ENCODE measurements at places on chromosomes 1 and 21.
A peak's percentile ranks its signal among the peaks of the same experiment; 100 is the strongest.

DNA sequence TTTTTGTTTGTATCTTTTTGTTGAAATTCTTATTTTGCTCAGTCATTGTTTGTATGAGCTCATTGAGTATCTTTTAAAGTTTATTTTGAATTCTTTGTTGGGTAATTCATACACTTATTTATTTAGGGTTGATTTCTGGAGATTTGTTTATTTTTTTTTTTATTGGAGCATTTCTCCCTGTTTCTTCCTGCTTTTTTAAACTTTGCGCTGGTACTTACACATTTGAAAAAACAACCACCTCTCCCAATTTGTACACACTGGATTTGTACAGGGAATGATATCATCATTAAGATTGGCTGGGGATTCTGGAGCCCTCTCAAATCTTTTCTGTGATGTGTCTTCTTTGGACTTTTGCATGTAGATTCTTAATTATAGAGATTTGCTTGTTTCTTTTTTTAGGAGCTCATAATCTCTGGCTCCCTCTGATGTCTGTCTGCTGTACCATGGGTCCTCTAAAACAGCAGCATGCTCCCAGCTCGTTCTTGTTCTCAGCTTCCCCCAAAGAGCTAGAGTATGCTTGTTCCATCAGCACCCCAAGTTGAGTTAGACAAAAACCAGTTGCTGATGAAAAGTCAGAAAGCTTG lies 310.7 kb downstream of the DUSP10 start:
- peak; percentile 69 for DNase-seq

DNA sequence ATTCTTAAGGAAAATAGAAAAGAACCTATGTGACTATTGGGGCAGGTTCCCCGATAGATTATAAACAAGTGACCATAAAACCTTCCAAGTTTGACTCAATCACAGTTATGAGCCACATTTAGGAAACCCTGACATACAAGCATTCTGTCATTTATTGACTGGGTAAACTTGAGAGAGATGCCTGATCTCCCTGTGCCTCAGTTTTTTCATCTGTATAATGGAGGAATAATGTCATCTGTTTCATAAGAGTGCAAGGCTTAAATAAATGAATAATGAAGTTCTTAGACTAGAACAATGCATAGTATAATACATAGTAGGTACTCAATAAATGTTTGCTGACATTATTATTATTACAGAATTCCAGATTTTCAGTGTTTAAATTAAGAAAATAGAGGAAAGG lies 18.9 kb upstream of the EEIG2 start:
- DNase-seq, result no peak

DNA sequence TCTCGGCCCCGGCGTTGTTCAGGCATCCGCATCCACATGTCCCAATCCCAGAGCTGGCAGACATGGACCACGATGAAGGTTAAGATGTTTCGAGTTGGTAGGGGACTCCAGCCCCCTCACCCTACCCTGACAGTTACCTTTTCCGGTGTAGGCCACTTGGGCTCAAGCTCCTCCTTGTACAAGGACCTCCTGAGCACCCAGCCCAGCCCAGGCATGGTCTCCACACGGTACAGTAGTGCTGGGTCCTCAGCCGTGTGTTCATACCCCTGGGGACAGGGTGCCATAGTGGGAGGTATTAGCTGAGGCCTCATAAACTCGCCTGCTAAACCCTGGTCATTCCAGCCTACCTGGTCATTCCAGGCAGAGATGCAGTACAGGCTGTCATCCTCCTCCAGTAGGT lies 6.1 kb downstream of the POMGNT1 start:
- no peak for DNase-seq

DNA sequence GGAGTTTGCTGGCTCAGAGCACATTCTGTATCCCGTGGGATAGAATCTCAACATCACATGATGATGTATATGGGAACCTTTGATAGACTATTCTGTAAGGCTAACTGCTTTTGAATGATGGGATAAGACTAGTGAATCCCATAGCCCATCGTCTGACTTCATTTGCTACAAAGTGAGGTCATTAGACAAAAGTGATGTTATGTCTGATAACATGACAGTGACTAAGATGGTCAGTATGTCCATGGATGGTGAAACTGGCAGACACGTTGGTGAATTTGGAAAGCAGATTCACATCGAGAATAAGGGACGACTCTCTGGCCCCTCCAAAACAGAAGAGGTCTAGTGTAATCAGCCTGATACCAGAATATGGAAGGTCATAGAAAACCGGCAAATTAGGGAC lies 108.4 kb downstream of the HHAT start:
- no peak for DNase-seq

DNA sequence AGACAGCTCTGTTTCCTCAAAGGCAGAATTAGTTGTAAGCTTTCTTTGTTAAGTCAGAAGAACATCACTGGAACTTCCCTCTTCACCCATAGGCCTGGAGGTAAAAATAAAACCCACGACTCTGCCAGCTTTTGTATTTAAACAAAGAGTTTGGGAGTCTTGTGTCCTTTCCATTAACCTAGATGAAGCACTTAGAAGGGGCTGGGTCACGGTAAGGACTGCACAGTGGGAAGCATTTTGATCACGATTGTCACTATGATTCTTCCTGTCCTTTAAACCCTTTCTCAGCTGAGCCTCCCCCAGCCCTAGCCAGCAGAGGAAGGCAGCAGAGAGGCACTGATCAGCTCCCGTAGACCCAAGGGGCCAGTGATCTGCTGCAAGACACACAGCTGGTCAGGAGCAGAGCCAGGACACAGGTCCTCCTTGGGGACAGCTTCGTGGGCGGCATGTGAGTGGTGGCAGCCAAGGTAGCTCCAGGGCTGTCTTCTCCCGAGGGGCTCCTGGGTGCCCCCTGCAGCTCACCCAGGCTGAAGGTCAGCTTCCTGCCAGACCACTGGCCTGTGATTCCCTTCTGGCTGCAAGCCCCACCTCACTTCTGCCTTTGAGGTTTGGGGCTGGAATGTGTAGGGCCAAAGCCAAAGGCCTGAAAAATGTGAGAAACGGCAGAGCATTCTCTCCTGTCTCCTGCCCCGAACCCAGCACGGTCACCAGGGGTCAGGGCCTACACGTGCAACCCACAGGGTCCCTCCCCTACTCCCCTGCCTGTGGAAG lies 4.0 kb upstream of the LAPTM5 start:
- no peak for DNase-seq

GRCh38 chr1:239250353-239251035 lies 135.9 kb upstream of the CHRM3 start:
- no peak for DNase-seq

GRCh38 chr1:67830928-67831830 lies 2.1 kb downstream of the GNG12 start:
- no peak for DNase-seq

- DNase-seq, result no peak
Measured at GRCh38 chr1:72481420-72481970, 199.2 kb upstream of the NEGR1 start.

- no peak for DNase-seq
Measured at GRCh38 chr1:114176366-114176765, 22.7 kb upstream of the SYT6 start.

- peak; percentile 91 for DNase-seq
Measured at GRCh38 chr1:119631433-119632102, 16.5 kb downstream of the ZNF697 start.

GRCh38 chr1:22221233-22221780 lies 78.4 kb upstream of the WNT4 start:
- DNase-seq, result no peak

GRCh38 chr21:31530897-31531705 lies 128.4 kb upstream of the SOD1 start:
- DNase-seq, result no peak

DNA sequence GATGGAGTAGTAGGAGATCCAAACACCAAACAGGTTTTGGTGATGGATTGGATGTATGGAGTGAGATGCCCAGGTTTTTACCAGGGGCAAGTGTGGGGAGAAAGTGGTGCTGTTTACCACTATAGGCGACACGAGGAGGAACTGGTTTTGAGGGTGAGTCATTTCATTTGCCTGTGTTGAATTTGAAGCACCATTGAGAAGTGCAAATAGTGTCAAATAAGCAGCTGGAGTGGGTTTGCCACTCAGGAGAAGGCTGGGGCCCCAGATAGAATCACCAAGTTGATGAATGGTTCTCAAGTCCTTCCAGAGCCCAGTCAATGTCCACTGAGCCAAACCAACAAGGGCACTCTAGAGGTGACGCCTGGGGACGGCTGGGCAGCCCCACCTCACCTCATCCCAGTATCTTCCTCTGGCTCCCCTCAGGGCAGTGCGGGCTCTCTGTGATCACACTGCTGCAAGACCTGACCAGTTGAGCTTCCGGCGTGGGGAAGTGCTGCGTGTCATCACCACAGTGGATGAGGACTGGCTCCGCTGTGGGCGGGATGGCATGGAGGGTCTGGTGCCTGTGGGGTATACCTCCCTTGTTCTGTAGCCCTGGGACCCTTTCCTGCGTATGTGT lies 9.4 kb downstream of the RUSC1 start:
- no peak for DNase-seq

DNA sequence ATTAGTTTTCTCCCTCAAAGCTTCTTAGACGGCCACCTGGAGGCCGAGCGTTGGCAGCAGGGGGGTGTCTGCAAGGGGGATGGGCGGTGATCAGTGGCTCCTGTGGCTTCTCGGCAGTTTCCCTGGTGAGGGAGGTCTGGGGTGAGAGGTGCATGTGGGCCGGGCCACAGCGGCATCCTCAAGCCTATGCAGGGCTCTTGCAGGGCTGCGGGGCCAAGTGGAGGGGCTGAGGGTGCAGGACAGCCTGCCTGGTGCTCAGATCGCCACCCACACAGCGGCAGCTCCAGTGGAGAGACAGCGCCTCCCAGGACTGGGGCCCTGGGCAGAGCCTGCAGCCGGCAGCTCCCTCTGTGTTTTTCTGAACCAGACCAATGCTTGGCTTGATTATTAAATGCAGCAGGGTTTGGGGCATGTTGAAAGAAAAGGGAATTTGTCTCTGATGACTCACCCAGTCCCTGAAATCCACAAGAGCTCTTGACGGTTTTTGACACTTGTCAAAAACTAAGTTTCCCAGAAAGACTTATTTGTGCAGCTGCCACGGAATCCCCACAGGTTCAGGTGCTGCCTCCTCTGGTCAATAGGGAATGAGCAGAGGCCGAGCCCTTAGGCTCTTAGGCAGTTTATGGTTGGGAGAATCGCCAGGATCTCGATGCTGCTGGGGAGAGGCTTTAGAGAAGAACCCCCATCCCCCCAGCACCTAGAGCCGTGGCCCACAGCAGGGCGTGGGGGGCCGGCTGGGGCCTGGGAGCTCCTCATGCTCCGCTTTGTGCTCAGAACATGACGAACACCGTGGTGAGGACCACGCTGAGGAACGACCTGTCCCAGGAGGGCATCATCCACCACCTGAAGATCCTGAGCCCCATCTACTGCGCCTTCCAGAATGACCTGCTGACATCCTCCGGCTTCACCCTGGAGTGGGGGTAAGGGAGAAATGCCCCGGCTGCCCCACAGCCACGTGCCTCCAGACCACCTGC lies 54.7 kb downstream of the UMODL1 start:
- peak; percentile 61 for DNase-seq

DNA sequence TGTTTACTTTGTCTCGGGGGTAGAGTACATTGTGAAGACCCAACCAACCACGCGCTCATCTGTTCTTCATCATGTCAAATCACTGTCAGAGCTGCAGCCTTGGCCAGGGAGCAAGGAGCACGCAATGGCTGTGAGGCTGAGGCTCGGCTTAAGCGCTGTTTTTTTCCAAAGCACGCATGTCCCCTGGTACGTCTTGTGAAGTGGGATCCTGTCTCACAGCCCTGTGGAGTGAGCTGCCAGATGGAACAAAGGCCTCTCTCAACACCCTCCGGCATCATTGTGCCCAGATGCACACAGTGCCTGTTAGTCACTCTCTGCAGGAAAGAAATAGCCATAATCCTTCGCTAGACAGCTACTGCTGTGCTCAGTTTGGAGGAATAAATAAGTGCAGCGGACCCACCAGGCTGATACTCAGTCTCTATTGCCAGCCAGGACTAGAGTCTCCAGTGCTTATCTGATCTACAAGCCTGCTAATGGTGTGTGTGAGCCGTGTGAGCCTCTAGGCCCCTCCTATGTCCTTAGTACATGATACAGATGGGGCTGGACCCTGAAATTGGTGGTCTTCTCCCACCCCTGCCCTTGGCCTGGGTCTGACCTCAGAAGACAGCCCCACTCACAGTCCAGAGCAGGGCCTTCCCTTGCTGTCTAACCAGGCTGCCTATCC lies 91.3 kb upstream of the COA6 start:
- no peak for DNase-seq
